ENCODE measurements at places on chromosomes 2 and 18.

- no peak for DNase-seq
Measured at GRCh38 chr18:48003426-48004349, 73.2 kb upstream of the SMAD2 start.

DNA sequence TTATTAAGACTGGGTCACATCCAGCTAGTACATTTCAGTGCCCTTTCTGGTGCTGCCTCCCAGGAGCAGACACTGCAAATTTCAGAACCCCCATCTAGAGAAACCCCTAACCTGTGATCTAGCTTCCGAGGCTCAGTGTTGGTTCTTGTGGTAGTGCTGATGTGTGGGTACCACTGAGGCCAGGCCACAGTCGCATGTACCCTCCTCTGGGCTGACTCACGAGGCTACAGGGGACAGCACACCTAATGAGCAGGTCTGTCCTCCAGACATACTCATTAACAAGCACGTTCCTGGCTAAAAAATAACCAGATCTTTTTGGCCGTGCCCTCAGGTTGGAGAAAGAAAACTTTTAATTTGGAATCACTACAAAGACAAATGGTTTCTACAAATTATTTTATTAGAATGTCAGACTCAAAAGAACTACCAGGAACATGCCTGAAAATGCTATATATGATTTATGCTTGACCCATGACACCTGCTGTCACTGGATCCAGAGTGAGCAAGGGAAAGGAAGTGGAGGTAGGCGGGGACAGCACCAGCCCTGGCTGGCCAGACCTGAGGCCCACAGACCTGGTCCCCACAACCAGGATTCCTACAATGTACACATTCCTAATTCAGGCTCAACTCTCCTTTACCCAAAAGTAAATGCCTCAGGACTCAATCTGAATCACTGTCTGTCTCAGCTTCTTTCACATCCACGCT, 8.5 kb downstream of the CIAO1 start:
- DNase-seq: no peak

DNA sequence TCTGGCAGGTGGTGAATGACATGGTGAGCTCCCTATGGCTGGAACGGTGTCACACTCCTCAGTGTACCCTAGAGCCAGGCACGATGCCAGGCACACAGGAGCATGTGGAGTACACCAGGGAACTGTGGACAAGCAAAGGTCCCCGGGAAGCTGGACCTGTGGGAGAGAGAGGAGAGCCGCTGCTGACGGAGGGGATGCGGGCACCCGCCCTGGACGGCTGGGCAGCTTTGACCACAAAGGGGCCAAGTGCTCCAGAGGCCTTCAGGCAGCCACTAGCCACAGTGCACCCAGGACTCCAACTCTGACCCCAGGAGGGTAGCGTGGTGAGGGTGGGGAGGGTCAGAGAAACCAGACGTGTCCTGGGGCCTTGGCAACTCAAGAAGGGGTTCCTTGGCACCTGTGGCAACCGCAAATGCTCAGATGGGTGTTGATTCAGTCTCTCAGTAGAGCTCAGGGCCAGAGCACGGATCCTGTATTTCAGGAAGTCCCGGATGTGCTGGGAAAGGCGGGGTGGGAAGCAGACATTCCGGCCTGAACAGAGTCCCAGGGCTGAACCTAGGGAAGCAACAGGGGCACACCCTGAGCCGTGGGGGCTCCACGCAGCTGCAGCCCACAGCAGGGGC, 2.3 kb upstream of the MAB21L4 start:
- DNase-seq: no peak

DNA sequence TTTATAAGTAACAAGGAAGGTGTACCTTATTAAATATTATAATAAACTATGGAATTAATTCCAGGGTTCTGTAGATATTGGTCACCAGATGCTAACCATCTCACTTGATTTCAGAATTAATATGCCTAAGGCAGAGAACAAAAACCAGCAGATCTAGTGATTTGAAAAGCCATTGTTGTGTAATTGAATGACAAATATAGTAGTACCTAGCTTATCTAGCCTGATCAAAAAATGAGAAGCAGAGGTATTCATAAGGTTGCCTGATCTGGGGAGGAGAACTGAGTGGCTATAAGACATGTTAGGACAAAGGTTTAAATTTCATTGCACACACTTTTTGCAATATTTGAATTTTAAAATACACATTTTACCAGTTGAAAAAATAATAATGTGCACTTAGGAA, 132.0 kb upstream of the UBE2E3 start:
- DNase-seq: no peak

GRCh38 chr2:205965707-205966106, 120.3 kb downstream of the INO80D start:
- no peak for DNase-seq

GRCh38 chr2:119473621-119474370, 42.1 kb downstream of the TMEM37 start:
- DNase-seq: no peak

DNA sequence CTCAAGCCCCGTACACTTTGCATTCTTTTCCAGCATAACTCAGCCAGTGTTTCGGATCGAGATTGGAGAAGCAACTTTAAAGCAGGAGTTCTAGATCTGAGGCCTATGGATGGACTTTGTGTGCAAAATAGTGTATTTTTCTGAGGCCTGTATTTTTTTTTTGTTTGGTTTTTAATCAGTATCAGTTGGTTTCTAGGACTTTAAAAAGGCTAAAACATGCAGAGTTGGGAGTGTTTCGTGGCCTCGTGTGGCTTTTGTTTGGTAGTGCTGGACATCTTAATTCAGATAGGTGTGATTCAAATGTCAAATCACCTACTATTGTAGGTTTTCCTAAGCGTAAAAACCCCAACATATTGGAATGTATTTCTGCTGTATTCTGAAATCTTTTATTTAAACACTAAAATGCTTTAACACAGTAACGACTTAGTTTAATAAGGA, 282 bp upstream of the PUS10 start:
- no peak for DNase-seq

GRCh38 chr2:120369250-120369649, 23.3 kb downstream of the INHBB start:
- DNase-seq: no peak

DNA sequence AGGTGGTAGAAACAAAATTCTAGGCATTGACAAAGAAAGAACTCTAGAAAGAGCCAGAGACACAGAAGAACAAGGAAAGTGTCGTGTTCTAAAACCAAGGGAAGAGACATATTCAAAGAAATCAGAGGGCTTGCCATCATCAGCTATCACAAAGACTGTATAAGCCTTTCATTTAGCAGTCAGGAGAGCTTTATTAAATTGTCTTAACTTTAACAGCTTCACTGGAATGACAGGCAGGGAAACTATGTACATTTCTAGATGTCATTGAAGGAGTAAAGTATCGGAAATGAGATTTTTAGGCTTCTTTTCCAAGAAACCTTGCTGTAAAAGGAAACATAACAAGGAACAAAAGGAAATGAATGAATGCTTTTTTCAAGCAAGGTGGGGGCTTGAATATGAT, 15.8 kb downstream of the KYNU start:
- DNase-seq: no peak

GRCh38 chr2:146128216-146128615, 1608.3 kb upstream of the ZEB2 start:
- no peak for DNase-seq

DNA sequence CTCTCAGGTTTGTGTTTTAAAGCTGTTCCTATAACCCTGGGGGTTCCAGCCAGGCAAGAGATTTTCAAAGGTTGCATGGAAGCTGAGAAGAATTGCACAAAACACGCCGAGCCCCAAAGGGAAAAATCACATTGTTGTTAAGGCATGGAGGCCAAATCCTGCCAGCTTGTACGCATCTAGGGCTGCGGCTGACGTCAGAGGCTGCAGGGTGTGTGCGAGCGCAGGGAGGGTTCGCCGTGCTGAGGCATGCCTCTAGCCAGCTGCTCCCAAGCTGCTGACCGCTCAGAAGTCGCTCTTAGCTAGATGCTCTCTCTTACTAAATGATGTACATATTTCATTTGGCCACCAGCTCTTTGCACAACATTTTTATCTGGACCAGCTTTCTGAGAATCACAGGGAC, 191.8 kb downstream of the LPIN1 start:
- DNase-seq: no peak

- no peak for DNase-seq
Measured at GRCh38 chr2:2018713-2019410, 274.5 kb upstream of the PXDN start.

GRCh38 chr2:219344751-219345430, 12.3 kb upstream of the RESP18 start:
- no peak for DNase-seq

- no peak for DNase-seq
Measured at GRCh38 chr2:235591921-235592320, 98.1 kb downstream of the AGAP1 start.

GRCh38 chr2:195610717-195611116, 46.3 kb upstream of the SLC39A10 start:
- no peak for DNase-seq

DNA sequence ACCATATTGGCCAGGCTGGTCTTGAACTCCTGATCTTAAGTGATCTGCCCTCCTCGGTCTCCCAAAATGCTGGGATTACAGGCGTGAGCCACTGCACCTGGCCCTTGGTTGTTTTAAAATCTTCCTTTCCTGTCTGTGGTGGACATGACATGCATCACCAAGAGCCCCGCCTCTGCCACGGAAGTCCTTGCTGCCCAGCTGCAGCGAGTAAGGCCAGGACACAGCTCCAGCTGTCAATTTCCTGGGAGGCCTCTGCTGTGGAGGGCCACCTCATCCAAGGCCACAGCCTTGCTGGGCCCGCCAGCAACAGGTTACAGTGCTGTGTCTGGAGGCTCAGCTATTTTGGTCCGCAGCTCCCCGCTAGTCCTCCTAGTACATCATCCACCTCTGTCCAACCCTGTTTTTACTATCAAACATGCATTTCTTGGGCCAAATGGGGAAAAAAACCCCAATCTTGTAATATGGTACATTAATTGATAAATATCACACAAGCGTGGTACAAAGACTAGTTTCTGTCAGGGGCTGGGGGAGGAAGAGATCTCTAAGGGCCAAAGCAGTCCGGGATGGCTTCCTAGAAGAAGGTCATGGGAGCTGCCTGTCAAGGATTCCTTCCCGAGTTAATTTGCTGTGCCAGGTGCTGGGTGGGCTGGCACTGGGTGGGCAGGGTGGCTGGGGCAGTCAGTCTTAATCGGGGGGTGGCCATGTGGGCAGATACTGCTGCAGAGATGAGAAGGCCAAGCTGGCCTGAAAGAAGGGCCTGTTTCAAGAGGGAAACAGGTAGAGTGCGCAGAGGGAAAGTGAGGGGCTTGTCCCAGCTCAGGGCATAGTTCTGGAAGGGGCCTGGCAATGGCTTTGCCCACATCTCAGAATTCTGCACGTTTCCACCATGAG, 100.5 kb downstream of the INHBB start:
- no peak for DNase-seq

GRCh38 chr2:215754546-215754945, 258.8 kb downstream of the MREG start:
- DNase-seq: no peak

DNA sequence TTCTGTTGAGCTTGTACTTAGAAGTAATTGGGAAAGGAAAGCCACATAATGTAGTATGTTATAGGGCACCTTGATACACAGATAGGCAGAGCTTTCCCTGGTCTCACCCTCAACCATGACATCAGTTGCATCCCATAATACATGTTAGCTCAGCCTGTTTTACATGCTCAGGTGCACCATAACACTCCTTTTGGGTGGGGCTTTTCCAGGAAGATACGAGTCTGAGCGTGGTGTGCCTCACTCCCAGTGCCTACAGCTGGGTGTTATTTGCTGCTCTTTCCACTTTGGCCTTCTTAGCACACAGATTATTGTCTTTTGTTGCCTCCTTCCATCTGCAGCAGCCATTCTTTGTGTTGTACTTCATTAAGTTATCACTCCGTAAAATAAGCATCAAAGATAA, 11.9 kb downstream of the TTC39C start:
- DNase-seq: no peak

Measured in stimulated activated naive CD8-positive, alpha-beta T cell treated with anti-CD3 and anti-CD28 coated beads, Interleukin-15, Interleukin-2, amounts not matched to agents 100 U/mL and 50 U/mL, for 24 hours (primary cell).